ENCODE measurements at places on chromosomes 1 and 21. TPM values are rescaled to one million over a fixed set of nuclear protein-coding genes. Genes with fewer than 3 reads are reported as not detected.

The PDPN gene
- 2.0 TPM for total RNA-seq

The TPRG1L gene
- total RNA-seq, result 44.4 TPM

The MACO1 gene
- total RNA-seq, result 17.3 TPM

The HSD3B1 gene
- not detected for total RNA-seq

The FCRLB gene
- total RNA-seq, result 3.0 TPM

The APCS gene
- total RNA-seq, result not detected

All from fibroblast of the aortic adventitia (primary cell).